ENCODE measurements at places on chromosomes 16 and 17.

- no peak for DNase-seq
Measured at GRCh38 chr16:57999366-57999970, 1.0 kb downstream of the ZNF319 start.

- no peak for DNase-seq
Measured at GRCh38 chr17:71423871-71424546, 696.8 kb upstream of the SOX9 start.

GRCh38 chr16:4220358-4220757 lies 21.5 kb downstream of the SRL start:
- no peak for DNase-seq

GRCh38 chr16:81650982-81651562 lies 128.0 kb upstream of the PLCG2 start:
- DNase-seq = no peak

- DNase-seq = no peak
Measured at GRCh38 chr16:17251496-17251895, 219.3 kb downstream of the XYLT1 start.

DNA sequence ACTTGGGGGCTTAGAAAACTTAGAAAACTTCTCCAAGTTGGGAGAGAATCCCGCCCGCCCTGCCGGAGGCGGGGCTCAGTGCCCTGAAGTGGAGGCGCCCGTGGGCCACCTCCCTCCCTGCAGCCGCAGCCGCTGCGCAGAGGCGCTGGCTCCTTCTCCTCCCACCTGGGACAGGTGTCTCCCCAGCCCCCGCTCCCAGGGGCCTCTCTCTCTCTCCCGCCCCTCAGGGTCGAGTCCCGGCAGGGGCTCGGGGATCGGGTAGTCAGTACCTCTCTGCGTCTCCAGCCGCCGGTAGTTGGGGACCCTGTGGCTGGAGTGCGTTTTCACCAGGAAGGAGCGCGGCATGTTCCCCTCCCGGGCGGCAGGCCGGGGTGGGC lies 257 bp downstream of the SNAI3 start:
- no peak for DNase-seq

DNA sequence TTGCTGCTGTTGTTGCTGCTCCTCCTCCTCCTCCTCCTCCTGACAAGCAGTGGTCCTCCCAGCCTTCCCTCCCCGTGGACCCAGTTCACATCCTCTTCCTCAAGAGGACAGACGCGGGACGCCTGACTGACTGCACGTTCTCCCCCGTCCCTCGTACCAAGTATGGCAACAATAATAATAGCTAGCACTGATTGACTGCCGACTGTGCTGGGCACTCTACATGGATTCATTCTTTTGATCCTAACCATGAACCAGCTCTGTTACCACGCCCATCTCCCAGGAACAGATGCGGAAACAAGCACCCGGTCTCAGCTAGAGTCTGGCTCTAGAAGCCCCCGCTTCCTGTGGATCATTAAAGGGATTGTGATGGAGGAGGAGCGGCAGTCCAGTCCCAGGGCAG lies 78.0 kb downstream of the GNAO1 start:
- no peak for DNase-seq

DNA sequence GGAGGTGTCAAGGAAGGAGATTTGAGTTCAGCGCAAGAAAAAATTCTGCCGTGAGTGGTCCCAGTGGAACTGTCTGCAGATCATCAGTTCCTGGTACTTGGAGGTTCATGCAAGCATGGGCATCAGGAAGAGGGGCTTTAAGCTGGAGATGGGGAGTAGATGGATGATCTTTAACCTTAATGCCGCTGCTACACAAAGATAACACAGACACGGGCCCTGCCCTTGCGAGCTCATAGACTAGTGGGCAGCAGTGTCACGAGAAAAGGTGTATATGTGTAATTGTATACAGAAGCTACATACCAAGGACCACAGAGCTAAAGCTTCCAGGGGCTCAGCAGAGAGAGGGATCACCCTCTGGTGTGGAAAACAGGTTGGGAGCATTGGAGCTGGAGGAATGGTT lies 33.6 kb downstream of the PRSS54 start:
- DNase-seq = no peak

GRCh38 chr17:44110011-44110686 lies 13.3 kb downstream of the HDAC5 start:
- no peak for DNase-seq

GRCh38 chr16:17305694-17306093 lies 165.1 kb downstream of the XYLT1 start:
- DNase-seq = no peak

DNA sequence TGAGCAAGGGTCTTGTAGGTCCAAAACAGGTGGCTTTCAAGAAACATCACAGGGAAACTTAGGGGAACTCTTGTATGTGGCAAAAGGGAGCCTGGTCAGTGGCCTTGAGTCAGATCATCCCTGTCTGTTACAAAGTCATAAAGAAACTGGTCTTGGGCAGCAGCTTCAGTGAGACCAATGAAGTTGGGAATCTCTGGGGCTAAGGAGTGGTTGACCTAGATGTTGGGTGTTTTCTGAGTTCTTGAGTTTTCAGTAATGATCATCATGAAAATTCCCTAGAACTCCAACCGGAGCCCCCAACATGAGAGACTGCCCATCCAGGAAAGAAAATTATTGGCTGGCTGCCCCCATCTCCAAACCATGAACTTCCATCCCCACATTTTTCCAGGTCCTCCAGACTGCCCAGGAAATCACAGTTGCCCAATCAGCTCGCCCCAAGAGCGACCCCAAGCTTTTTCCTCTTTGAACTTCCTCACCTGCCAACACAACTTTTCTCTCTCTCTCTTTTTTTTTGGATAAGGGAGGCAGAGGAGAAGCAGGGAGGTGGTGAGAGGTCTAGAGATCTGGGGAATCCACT lies 3.9 kb downstream of the CCR7 start:
- no peak for DNase-seq

GRCh38 chr17:1529863-1530262 lies 13.5 kb upstream of the INPP5K start:
- DNase-seq = no peak

DNA sequence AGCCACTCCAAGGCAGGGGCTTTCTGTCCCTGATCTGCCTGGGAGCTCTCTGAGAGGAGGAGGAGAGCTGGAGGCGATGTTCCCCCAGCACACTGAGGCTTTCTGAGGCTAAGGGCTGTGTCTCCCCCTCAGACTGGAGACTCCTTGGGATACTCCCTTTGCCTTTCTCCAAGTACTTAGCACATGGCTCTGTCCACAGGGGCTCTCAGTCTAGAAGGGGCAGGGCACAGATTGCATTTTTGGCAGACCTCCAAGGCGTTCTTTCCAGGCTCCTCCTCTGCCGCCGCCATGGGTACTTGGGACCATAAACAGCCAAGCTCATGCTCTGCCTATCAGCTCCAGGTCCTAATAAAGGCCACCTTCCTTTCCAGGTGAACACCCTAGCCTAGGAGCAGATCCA lies 1.8 kb upstream of the GIP start:
- no peak for DNase-seq

- DNase-seq = no peak
Measured at GRCh38 chr16:89277049-89277448, 59.5 kb downstream of the ZNF778 start.

- no peak for DNase-seq
Measured at GRCh38 chr16:16871196-16871595, 492.3 kb downstream of the NPIPA7 start.

GRCh38 chr16:85149776-85150175 lies 37.5 kb upstream of the CIBAR2 start:
- no peak for DNase-seq

- no peak for DNase-seq
Measured at GRCh38 chr16:57600048-57600835, 28.2 kb upstream of the ADGRG1 start.

GRCh38 chr16:64144617-64145016 lies 977.2 kb downstream of the CDH11 start:
- DNase-seq = no peak

DNA sequence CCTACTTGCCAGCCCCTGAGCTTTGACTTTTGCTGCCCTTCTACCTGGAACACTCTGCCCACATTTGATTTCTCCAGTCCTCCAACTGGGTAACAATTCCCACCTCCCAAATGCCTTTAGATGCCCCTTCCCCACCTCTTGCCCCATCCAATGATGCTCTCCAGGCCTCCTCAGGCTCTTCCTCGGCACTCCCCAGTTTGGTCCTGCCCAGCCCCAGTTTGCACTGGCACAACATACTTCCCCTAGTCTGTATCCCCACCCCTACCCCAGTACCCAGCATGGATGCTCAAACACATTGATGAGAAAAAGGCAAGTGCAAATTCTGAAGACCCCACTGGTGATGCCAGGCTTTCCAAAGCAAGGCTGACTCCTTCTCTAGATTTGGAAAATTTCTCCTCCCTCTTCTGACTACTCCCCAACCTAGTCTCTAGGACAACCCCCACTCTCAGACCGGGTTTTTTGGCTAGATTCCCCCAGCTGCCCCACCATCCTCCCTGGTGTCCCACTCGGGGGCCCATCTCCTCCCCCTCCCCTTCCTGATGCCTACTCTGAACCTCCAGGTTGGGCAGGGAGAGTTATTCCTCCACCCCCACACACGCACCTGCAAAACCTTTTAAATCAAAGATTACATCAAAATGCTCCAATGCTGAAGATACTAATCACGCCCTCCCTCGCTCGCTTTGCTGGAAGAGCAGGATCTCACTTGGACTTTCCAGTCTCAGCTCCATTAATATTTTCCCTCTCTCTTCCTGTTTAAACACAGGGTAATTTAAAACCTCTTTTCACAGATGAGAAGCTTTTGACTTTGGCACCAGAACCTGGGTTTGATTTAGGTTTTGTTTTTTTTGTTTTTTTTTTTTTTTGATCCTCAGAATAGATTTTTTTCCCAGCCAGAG lies 94.9 kb downstream of the TMEM132E start:
- DNase-seq = no peak

- DNase-seq = no peak
Measured at GRCh38 chr17:44983563-44983962, 15.5 kb upstream of the C1QL1 start.

- DNase-seq = no peak
Measured at GRCh38 chr16:72856797-72857196, 191.1 kb downstream of the ZFHX3 start.

DNA sequence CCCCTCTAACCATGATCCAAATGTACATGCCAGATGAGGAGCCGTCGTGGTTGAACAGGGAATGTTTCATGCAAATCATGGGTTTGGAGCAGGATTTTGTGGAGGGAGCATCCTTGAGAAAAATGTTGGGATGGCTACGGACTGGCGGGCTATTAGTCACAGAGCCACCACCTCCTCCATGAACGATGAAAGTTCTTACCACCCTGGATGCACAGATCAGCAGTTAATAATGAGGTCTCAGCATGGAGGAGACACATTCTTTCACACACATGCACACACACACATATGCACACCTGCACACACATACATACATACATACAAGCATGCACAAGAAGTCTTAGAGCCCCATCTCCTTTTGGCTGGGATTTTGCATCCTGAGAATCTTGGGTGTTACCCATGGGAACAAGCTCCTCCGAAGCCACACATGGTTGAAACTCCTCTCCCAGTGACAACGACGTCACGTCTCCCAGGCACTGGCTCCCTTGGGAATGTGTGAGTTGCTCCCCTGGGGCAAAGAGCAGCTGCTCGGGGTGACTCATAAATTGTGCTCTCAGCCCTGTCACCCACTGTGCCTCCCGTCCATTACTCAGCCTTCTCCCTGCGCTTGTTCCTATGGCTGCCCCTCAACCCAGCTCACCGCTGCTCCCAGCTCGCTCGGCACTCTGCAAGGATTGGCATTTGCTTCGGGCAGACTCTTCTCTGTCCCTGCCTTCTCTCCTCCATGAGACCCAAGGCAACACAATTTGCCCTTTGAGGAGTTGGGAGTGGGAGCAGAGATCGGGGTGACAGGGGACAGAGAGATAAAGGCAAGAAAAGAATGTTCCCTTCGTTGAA lies 344.6 kb downstream of the SOX9 start:
- DNase-seq = no peak

GRCh38 chr16:56094231-56094630 lies 97.1 kb upstream of the GNAO1 start:
- DNase-seq = no peak

- DNase-seq = no peak
Measured at GRCh38 chr16:13168091-13168572, 266.7 kb downstream of the SHISA9 start.

- no peak for DNase-seq
Measured at GRCh38 chr17:14352136-14352535, 51.3 kb downstream of the HS3ST3B1 start.

DNA sequence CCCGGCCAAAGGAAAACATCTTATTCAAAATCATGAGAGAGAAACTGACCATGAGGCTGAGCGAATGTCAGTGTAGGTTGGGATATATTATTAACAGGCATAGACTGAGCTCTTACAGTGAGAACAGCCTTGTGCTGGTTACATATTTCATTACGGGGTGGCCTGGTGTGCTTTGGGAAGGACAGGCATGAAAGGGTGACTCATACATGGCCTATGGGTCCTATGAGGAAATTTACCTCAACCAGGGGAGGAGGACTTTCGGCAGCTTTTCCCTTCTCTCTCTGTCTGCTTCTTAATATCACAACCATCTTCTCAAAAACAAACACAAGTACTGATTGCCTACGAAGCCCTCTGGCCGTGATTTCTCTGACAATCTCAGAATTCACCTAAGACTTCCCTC lies 579.1 kb downstream of the CDH13 start:
- no peak for DNase-seq

DNA sequence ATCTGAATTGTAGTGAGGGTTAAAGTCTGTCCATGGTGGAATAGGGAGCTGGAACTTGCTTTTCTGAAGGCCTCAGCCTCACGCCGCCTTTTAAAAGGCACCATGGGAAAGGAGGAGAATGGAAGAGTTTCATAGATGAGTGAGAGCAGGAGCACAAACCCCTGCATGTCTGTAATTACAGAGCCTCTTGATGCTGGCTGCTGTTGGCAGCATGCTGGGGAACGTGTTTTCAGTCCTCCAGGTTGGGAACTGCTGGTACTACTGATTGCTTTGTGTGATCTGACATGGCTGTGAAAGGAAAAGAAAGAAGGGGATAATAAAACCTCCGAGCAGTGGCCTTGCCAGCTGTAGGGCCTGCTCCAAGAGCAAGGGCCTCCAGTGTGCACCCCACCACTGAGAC lies 16.8 kb upstream of the DYNLL2 start:
- DNase-seq = no peak

- DNase-seq = no peak
Measured at GRCh38 chr16:75462806-75463205, 1.7 kb downstream of the TMEM170A start.

- no peak for DNase-seq
Measured at GRCh38 chr16:12395268-12395667, 408.4 kb downstream of the CPPED1 start.

- DNase-seq = no peak
Measured at GRCh38 chr16:12087901-12088421, 111.4 kb downstream of the SNX29 start.

DNA sequence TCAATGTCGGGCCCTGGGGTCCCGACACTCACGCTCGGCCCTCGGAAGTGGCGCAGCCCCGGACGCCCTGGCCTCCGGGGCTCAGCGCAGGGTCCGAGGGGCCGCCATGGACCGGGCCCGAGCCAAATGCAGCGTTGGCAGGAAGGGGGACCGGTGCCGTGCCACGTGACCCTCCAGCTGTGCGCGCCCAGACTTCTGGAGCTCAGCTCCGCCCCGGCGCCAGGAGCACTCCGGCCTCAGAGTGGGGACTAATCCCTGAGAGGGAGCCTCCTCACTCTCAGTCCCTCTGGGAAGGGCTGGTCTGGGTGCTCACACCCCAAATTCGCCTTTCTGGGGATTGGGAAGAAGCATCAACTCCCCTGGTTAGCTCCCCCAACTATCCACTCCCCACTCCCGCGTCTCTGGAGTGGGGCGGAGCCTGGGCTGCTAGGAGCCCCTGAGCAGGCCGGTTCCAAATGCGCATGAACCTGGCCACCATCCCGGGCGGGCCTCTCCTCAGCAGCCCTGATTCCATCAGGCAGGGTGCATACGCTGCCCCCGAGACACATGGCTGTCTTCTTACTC lies at the start of gene B3GNT9:
TSS of gene B3GNT9 (minus strand) at position 166 of the 564 bp plus-strand sequence. CDS start 513 bp downstream, outside the sequence.
- DNase-seq = no peak

- DNase-seq = no peak
Measured at GRCh38 chr16:55283812-55284717, 39.9 kb upstream of the IRX6 start.

Data from stimulated activated CD4-positive, alpha-beta T cell treated with anti-CD3 and anti-CD28 coated beads, TNF-alpha, amount 100 ng/mL, for 4 hours (primary cell).